ENCODE measurements at places on chromosomes 2 and 18. TPM values are rescaled to one million over a fixed set of nuclear protein-coding genes. Genes with fewer than 3 reads are reported as not detected.

DNA sequence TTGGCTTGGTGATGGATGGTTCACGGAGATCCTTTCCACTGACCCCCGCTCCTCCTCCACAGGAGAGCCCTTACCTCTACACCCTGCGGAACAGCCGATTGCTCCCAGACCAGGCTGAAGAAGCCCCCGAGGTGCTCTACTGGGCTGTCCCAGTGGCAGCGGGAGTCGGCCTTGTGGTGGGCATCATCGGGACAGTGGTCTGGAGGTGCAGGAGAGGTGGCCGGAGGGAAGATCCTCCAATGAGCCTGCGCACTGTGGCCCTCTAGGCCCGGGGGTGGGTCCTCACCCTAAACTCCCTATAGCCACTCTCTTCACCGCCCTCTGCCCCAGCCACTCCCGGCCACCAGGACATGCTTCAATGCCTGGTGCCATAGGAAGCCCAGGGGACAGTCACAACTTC, 108.8 kb upstream of the PPP1CB start:
- H3K36me3 ChIP-seq, result no peaks in the 10 kb centered on the region
- H3K4me3 ChIP-seq, result no peak overlapping the region
- DNase-seq, result peak; percentile 59
- H3K4me1 ChIP-seq, result peaks cover 6% of the 10 kb centered on the region

DNA sequence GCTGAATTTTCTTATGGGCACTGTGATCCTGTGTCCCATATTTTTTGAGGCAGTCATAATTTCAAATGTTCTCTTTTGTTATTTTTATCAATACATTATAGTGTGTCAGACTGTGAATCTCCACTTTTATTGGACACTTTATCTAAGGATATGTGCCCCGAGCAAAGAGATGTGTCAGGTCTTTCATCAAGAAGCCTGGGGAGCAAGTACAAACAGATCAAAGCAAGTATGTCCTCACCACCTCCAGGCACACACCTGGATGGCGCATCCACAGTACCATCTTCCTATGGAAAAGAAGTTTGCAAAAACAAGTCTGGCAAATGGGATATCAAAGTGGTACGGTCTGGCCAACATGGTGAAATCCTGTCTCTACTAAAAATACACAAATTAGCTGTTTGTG, 81.0 kb upstream of the ZNF236 start:
- no peak overlapping the region for H3K4me3 ChIP-seq
- no peaks in the 10 kb centered on the region for H3K27me3 ChIP-seq

GRCh38 chr2:130385709-130386108, 29.9 kb downstream of the PTPN18 start:
- no peaks in the 10 kb centered on the region for H3K4me1 ChIP-seq
- no peak for DNase-seq
- no peak overlapping the region for H3K4me3 ChIP-seq
- no peak overlapping the region for H3K27ac ChIP-seq
- no peaks in the 10 kb centered on the region for H3K27me3 ChIP-seq

DNA sequence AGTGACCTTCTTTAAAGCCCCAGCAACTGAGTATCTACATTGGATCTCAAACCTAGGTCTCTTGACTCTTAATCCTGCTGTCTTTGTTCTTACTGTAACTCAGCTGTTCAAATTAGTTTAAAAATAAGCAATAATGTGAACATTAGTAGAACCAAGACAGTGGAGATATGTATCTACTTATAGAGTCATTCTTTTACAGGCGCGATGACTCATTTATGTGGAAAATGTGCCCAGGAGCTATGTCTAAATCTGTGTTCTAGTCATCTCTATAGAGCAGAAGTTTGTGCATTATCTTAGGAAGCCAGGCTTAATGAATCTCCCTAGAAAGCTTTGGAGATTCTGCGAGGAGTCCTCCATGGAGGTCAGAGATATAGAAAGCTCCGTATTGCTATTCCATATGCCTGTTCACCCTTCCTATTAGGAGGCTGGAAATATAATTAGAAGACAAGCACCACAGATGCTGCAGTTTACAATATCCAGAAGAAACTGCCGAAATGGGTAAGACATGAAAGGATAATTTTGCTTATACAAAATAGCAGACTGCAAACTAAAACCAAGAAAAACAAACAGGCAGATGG, 211.6 kb downstream of the TRIB2 start:
- no peaks in the 10 kb centered on the region for H3K36me3 ChIP-seq
- DNase-seq, result no peak
- H3K27ac ChIP-seq, result no peak overlapping the region
- H3K4me1 ChIP-seq, result no peaks in the 10 kb centered on the region
- no peaks in the 10 kb centered on the region for H3K27me3 ChIP-seq
- H3K4me3 ChIP-seq, result no peak overlapping the region

DNA sequence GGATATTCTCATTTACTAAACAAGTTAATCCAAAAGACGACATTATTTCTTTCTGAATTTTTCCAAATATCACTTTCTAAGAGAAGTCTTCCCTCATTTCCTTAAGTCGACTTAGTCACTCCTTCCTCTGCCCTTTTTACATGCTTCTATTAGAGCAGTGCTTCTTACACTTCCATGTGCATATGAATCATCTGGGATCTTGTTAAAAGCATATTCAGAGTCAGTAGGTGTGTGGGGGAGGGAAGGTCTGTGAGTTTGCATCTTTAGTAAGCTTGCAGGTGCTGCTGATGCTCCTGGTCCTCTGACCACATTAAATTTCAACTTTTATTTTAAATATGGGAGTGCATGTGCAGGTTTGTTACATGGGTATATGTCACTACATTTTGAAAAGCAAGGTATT, 582.6 kb downstream of the NRXN1 start:
- H3K4me1 ChIP-seq, result no peaks in the 10 kb centered on the region
- no peaks in the 10 kb centered on the region for H3K36me3 ChIP-seq
- no peak for DNase-seq
- no peaks in the 10 kb centered on the region for H3K27me3 ChIP-seq
- no peak overlapping the region for H3K4me3 ChIP-seq

DNA sequence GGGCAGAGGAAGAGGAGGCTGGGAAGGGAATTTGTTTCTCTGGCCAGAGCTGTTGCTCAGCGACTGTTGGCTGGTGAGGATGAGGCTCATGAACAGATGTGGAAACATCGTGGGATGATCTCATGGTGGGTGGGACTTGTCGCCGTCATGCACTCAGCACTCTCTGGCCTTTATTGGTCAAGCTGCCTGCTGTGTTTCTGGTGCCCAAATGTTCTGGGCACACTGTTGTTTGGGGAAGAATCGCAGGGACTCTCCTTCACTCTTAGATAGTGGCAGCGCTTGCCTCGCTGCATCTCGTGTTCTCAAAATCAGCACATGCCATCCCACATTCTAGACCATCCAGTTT, 145.6 kb downstream of the AGAP1 start:
- no peaks in the 10 kb centered on the region for H3K36me3 ChIP-seq
- peak; percentile 88 for DNase-seq
- H3K4me3 ChIP-seq, result no peak overlapping the region

GRCh38 chr2:107430006-107430405, 396.7 kb upstream of the RGPD4 start:
- no peak overlapping the region for H3K4me3 ChIP-seq
- no peaks in the 10 kb centered on the region for H3K27me3 ChIP-seq
- no peak for DNase-seq

GRCh38 chr18:56315363-56315762, 323.0 kb downstream of the TXNL1 start:
- no peak overlapping the region for H3K27ac ChIP-seq
- no peak for DNase-seq
- H3K4me1 ChIP-seq, result no peaks in the 10 kb centered on the region
- H3K36me3 ChIP-seq, result no peaks in the 10 kb centered on the region
- H3K27me3 ChIP-seq, result no peaks in the 10 kb centered on the region

GRCh38 chr18:36501100-36501499, 203.6 kb downstream of the FHOD3 start:
- no peaks in the 10 kb centered on the region for H3K36me3 ChIP-seq
- H3K4me1 ChIP-seq, result no peaks in the 10 kb centered on the region
- no peak overlapping the region for H3K4me3 ChIP-seq

DNA sequence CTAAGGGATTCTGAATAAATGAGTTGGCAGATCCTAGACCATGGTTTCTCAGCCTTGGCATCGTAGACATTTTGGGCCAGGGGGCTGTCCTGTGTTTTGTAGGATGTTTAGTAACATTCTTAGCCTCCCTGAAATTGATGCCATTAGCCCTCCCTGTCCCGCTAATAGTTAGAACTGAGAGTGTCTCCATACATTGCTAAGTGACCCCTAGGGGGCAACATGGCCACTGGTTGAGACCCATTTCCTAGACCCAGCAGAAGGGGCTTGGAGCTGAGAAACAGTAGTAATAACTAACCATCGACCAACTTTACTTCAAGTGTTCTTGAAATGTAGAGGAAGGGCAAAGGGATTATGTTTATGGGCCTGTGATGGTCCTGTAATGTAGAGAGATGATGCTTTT, 40.8 kb downstream of the KCMF1 start:
- DNase-seq, result no peak
- no peak overlapping the region for H3K27ac ChIP-seq
- no peaks in the 10 kb centered on the region for H3K4me1 ChIP-seq
- no peaks in the 10 kb centered on the region for H3K36me3 ChIP-seq
- H3K4me3 ChIP-seq, result no peak overlapping the region

GRCh38 chr2:160156100-160156499, 44.0 kb downstream of the ITGB6 start:
- no peaks in the 10 kb centered on the region for H3K36me3 ChIP-seq
- H3K27me3 ChIP-seq, result no peaks in the 10 kb centered on the region
- no peak overlapping the region for H3K27ac ChIP-seq
- no peak overlapping the region for H3K4me3 ChIP-seq
- DNase-seq, result no peak
- H3K4me1 ChIP-seq, result no peaks in the 10 kb centered on the region

FNDC4 gene
- 12.1 TPM for total RNA-seq

ALPP gene
- total RNA-seq, result not detected

TCF23 gene
- total RNA-seq, result 1.1 TPM
